ENCODE measurements at places on chromosomes 7 and 10. TPM values are rescaled to one million over a fixed set of nuclear protein-coding genes. Genes with fewer than 3 reads are reported as not detected.

DNA sequence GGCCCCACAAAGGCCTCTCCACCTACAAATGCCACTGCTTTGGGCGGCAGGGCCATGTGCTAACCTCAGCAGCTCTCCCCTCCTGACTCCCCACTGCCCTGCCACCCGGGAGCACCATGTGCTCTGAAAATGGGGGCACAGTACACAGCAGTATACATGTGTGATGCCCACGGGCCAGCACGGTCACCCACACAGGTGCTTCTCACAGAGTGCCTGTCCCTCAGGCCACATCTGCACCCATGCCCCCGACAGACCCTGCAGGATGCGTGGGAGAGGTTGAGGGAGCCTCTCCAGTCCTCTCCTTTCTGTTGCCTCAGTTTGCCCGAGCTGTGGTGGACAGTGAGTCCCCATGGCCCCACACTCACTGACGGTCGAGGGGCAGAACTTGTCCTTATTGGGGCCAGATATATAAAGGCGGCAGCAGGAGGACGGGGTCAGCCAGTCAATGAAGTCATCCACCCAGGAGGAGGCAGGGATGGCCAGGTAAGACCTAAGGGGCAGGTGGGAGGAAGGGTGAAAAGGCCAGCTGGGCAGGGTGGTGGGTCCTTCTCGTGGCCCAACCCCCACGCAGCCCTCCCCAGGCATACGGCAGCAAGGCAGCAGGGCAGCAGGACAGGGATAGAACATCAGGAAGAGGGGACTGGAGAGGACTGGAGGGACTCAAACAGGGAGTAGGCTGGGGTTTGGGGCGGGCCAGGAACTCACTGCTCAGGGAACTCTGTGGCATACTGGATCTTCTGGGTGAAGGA is 19.6 kb downstream of the NPC1L1 start:
- H3K4me1 ChIP-seq: no peaks in the 10 kb centered on the region
- no peaks in the 10 kb centered on the region for H3K27me3 ChIP-seq
- H3K4me3 ChIP-seq: no peak overlapping the region
- H3K27ac ChIP-seq: no peak overlapping the region

- no peak overlapping the region for H3K27ac ChIP-seq
- H3K4me3 ChIP-seq: no peak overlapping the region
- DNase-seq: no peak
- H3K27me3 ChIP-seq: no peaks in the 10 kb centered on the region
These were observed 98.9 kb upstream of the WAC start for GRCh38 chr10:28434063-28434462.

- H3K36me3 ChIP-seq: no peaks in the 10 kb centered on the region
- H3K27ac ChIP-seq: no peak overlapping the region
- H3K27me3 ChIP-seq: peaks cover 3% of the 10 kb centered on the region
- no peak overlapping the region for H3K4me3 ChIP-seq
- DNase-seq: no peak
- no peaks in the 10 kb centered on the region for H3K4me1 ChIP-seq
These were observed 60.7 kb upstream of the NRP1 start for GRCh38 chr10:33395201-33395600.

DNA sequence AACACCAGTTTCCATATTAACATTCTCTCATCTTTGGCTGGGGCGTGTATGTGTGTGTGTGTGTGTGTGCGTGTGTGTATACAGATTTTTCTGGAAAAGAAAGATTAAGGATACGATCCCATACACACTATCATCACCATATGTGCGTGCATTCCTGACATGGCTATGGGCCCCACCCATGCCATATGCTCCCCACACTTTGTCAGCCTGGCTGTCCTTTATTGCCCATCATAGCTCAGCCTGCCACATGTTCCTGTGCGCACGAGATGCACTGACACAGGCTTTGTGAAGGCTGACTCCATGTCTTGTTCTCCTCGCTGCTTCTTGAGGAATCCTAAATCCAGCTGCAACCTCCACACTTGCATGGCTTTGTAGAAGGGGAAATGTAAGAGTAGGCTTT is 984.1 kb downstream of the LRMDA start:
- DNase-seq: no peak
- H3K4me3 ChIP-seq: no peak overlapping the region
- H3K36me3 ChIP-seq: no peaks in the 10 kb centered on the region

The GPC2 gene
- 0.55 TPM for polyA plus RNA-seq

The EXOSC1 gene
- 45.7 TPM for polyA plus RNA-seq

All from keratinocyte (primary cell).